ENCODE measurements at places on chromosomes 1 and 21. TPM values are rescaled to one million over a fixed set of nuclear protein-coding genes. Genes with fewer than 3 reads are reported as not detected.
A peak's percentile ranks its signal among the peaks of the same experiment; 100 is the strongest.

- H3K27me3 ChIP-seq = no peaks in the 10 kb centered on the region
- H3K4me1 ChIP-seq = no peaks in the 10 kb centered on the region
- H3K4me3 ChIP-seq = no peak overlapping the region
These were observed 205.8 kb downstream of the PLA2G4A start for GRCh38 chr1:187034501-187034900.

- no peaks in the 10 kb centered on the region for H3K4me1 ChIP-seq
- no peaks in the 10 kb centered on the region for H3K27me3 ChIP-seq
- no peak overlapping the region for H3K4me3 ChIP-seq
- DNase-seq = no peak
- H3K27ac ChIP-seq = no peak overlapping the region
These were observed 19.4 kb downstream of the F11R start for GRCh38 chr1:161001525-161001924.

- H3K27ac ChIP-seq = no peak overlapping the region
- H3K27me3 ChIP-seq = no peaks in the 10 kb centered on the region
- DNase-seq = no peak
- H3K4me3 ChIP-seq = no peak overlapping the region
- H3K4me1 ChIP-seq = peaks cover 9% of the 10 kb centered on the region
These were observed 3.2 kb downstream of the RNF187 start for GRCh38 chr1:228490120-228491078.

DNA sequence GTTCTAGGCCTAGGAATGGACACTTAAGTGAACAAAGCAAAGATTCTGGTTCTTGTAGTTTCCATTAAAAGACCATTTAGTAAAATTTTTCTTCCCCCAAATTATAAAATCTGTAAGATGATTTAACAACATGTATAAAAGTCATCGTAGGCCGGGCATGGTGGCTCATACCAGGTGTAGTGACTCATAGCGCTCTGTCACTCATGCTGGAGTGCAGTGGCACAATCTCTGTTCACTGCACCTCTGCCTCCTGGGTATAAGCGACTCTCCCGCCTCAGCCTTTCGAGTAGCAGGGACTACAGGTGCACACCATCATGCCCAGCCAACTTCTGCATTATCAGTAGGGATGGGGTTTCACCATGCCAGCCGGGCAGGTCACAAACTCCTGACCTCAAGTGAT is 9.1 kb downstream of the ASPM start:
- no peaks in the 10 kb centered on the region for H3K27me3 ChIP-seq
- no peak overlapping the region for H3K4me3 ChIP-seq
- no peak overlapping the region for H3K27ac ChIP-seq
- no peaks in the 10 kb centered on the region for H3K36me3 ChIP-seq
- peaks cover 7% of the 10 kb centered on the region for H3K4me1 ChIP-seq
- no peak for DNase-seq

GRCh38 chr1:26537951-26538352 is 8.4 kb downstream of the RPS6KA1 start:
- no peaks in the 10 kb centered on the region for H3K36me3 ChIP-seq
- no peak overlapping the region for H3K4me3 ChIP-seq
- no peak overlapping the region for H3K27ac ChIP-seq
- DNase-seq = no peak

- no peak for DNase-seq
- H3K27ac ChIP-seq = no peak overlapping the region
- H3K4me1 ChIP-seq = peaks cover 6% of the 10 kb centered on the region
- H3K36me3 ChIP-seq = no peaks in the 10 kb centered on the region
- H3K27me3 ChIP-seq = no peaks in the 10 kb centered on the region
- no peak overlapping the region for H3K4me3 ChIP-seq
These were observed 665.0 kb downstream of the SMYD3 start for GRCh38 chr1:245842106-245842505.

DNA sequence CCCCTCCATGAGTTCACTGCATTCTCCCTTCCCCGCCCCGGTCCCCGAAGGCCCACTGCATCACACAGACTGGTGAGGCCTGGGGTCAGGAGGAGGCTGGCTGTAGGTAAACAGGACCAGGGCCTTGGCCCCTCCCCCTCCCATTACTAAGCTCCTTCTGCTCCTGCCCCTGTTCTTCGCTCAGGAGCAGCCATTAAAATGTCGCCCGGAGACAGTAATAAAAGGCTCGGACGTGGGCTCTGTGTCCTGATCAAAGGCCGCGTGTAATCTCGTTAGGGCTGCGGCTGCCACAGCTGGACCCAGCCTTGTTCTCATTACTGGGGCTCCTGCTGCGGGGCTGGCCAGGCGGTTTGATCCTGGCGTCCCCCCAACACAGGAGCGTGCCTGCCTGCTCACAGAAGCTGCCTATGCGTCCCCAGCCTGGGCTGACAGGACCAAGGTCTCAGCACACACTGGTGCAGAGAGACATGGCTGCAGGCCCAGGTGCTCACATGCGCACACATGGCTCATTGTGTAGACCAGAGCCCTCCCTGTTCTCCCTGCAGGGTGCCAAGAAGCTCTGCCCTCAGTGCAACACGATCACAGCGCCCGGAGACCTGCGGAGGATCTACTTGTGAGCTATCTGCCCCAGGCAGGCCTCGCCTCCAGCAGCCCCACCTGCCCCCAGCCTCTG is 24.0 kb downstream of the TMEM53 start:
- no peak overlapping the region for H3K27ac ChIP-seq
- no peaks in the 10 kb centered on the region for H3K27me3 ChIP-seq
- no peaks in the 10 kb centered on the region for H3K4me1 ChIP-seq
- H3K36me3 ChIP-seq = peaks cover 5% of the 10 kb centered on the region
- no peak for DNase-seq

- H3K27ac ChIP-seq = peak overlapping the region; percentile 58
- H3K27me3 ChIP-seq = no peaks in the 10 kb centered on the region
- H3K4me3 ChIP-seq = no peak overlapping the region
- H3K4me1 ChIP-seq = peaks cover 30% of the 10 kb centered on the region
These were observed 124.9 kb upstream of the TNFSF4 start for GRCh38 chr1:173332026-173332425.

DNA sequence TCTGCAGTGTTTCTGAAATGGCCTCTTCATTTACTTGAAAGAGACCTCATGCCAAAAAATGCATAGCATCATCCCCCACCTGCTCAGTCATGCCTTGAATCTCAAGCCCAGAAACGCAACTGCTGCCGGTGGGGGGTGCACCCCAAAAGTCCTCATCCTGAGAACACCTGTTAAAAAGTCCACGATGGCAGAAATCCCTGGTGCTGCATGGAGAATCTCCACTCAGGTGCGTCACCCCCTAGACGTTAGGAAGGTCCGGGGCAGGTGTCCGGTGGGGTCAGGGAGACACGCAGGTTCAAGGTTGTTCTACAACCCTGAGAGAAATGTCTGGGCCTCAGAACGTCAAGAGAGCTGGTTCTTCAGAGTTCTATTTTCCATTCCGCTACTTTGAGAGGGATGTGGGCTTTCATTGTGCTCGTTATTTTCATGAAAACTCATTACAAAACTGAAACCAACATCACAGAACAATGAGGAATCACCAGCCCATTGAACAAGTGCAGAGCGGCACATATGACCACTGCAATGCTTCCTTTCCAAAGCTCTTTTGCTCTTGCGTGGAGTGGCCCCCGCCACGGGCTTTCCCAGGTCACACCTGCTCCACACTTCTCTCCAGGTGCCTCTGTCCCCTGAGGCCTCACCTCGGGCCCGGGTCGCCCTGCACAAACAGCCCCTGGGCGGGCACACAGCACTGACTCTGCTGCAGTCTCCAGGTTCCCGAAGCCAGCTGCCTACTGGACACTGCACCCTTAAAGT is 201.9 kb downstream of the TOMM20 start:
- H3K36me3 ChIP-seq = no peaks in the 10 kb centered on the region
- no peak overlapping the region for H3K4me3 ChIP-seq
- H3K27ac ChIP-seq = peak overlapping the region; percentile 78
- no peaks in the 10 kb centered on the region for H3K27me3 ChIP-seq

DNA sequence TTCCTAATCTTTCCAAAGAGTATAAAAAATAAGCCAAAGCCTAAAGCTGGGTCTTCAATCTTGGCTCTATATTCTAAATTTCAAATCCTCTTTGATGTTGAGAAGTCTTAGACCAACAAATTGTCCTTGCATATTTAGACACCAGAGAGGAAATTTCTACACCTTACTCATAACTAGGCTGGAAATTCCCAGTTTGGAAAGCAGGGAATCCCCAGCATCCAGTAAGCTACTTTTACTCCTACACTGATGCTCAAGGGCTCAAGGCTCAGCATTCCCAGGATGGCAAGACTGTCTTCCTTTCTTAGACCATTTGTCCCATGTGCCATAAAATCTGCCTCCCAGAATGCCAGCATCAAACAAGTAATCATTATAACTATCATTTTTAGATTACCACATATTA is 28.3 kb downstream of the PRDX6 start:
- DNase-seq = no peak
- no peaks in the 10 kb centered on the region for H3K27me3 ChIP-seq
- H3K36me3 ChIP-seq = no peaks in the 10 kb centered on the region

GRCh38 chr1:247713753-247714152 is 2.7 kb downstream of the OR6F1 start:
- no peaks in the 10 kb centered on the region for H3K27me3 ChIP-seq
- DNase-seq = no peak
- no peak overlapping the region for H3K27ac ChIP-seq
- H3K4me1 ChIP-seq = no peaks in the 10 kb centered on the region
- no peak overlapping the region for H3K4me3 ChIP-seq
- H3K36me3 ChIP-seq = no peaks in the 10 kb centered on the region

GRCh38 chr1:171191992-171192391 is 6.9 kb downstream of the FMO2 start:
- no peaks in the 10 kb centered on the region for H3K4me1 ChIP-seq
- no peaks in the 10 kb centered on the region for H3K27me3 ChIP-seq
- no peaks in the 10 kb centered on the region for H3K36me3 ChIP-seq
- H3K27ac ChIP-seq = no peak overlapping the region
- no peak overlapping the region for H3K4me3 ChIP-seq

- H3K4me1 ChIP-seq = no peaks in the 10 kb centered on the region
- no peaks in the 10 kb centered on the region for H3K36me3 ChIP-seq
- no peak overlapping the region for H3K27ac ChIP-seq
These were observed 12.8 kb upstream of the KIF21B start for GRCh38 chr1:201036188-201036842.

DNA sequence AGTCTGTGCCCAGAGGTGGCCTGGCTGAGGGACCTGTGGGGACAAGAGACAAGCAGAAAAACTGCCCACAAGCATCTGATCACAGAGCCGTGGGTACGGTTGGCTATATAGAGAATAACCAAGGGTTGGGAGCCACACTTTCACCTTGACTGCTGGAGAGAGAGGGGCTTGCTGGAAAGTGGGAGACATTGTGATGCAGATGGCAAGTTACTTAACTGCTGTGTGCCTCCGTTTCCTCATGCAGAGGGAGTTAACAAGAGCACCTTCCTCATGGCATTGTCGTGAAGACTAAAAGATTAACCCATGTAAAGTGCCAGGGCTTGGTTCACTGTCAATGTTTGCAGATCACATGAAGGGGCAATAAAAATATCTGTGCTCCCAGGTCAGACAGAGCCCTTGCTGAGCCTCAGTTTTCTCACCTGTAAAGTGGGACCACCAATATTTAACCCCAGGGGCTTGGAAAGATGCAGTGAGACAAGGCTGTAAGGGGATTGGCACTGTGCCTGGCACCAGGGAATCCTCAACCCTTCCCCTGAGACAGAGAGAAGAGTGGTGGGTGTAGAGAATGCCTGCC is 52.8 kb downstream of the SDC3 start:
- H3K4me1 ChIP-seq = peaks cover 26% of the 10 kb centered on the region
- H3K4me3 ChIP-seq = no peak overlapping the region
- no peak overlapping the region for H3K27ac ChIP-seq
- no peaks in the 10 kb centered on the region for H3K27me3 ChIP-seq

- no peaks in the 10 kb centered on the region for H3K27me3 ChIP-seq
- no peaks in the 10 kb centered on the region for H3K4me1 ChIP-seq
- H3K27ac ChIP-seq = no peak within 1 kb of the TSS
These were observed at the start of gene CYP4B1 for GRCh38 chr1:46798810-46799209. TSS of gene CYP4B1 (plus strand) at chr1:46799046. CDS start at chr1:46799082, 36 bp downstream.

DNA sequence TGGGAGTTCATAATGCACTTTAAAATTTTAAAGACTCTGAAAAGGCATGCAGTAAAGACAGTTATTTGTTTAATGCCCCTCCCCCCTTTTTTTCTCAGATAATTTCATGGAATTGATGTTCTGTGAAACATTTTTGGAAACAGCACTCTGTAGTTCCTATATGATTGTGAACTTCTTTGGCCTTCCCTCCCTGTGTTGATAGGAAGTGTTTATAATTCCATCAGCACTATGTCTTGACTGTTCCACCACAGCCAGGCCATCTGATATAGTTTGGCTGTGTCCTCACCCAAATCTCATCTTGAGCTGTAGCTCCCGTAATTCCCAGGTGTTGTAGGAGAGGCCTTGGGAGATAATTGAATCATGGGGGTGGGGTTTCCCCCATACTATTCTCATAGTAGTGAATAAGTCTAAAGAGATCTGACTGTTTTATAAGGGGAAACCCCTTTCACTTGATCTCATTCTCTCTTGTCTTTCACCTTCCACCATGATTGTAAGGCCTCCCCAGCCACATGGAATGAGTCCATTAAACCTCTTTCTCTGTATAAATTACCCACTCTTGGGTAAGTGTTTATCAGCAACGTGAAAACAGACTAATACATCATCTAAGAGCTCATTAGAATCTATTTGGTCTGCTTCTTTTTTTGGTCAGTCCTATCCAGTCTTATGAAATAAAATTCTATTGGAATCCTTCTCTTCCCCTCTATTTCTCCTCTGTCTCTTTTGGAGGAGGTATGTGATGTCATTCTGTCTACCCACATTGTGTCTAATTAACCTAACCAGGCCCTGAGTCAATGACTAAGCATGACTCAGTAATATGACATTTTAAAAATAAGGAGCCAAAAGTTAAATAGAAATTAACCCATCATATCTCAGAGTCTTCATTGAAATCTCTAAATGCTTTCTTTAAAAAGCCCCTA is 8.9 kb downstream of the CCDC185 start:
- peaks cover 13% of the 10 kb centered on the region for H3K4me1 ChIP-seq
- H3K27ac ChIP-seq = peak overlapping the region; percentile 35

DNA sequence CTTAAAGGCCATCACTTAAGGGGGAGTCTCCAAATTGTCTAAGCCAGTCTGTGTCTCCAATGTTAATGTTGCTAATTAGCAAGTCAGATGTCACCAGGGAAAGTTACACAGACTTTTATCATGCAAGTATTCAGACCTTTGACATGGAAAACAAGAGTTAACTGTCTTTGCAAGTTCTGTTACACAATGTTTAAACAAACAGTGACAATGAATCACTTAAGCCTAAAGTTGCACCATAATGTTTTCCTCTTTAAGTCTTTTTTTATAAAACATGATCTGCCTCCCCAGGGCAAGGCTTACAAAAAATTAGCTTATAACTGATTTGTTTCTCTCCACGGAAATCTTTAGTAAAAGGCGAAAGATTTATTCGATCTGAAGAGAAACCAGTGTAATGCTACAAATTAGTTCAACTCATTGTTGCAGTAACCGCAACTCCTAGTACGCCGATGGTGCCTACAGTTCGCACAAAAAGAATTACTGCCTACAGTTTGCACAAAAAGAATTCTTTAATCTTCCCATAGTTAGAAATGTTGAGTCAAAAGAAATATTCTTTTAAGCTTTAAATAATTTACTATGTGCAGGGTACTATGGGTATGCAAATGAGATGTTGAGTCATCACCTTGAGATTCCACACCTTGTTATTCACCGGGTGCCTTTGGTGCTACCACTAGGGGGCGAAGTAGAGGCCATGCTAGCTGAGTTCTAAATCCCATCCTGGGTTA is 45.3 kb downstream of the HHAT start:
- peak overlapping the region; percentile 97 for H3K27ac ChIP-seq
- H3K36me3 ChIP-seq = no peaks in the 10 kb centered on the region
- no peak overlapping the region for H3K4me3 ChIP-seq
- H3K4me1 ChIP-seq = peaks cover 35% of the 10 kb centered on the region
- DNase-seq = peak; percentile 99
- H3K27me3 ChIP-seq = no peaks in the 10 kb centered on the region

GSTM4 gene
- total RNA-seq = 4.4 TPM

FAM229A gene
- 3.5 TPM for total RNA-seq

SPRR2A gene
- total RNA-seq = not detected

DNASE2B gene
- total RNA-seq = not detected

MLLT11 gene
- total RNA-seq = 77.4 TPM

ABCB10 gene
- 16.4 TPM for total RNA-seq
